Left lobe of liver (tissue), 2 donors: ENCODE measurements at places on chromosomes 3 and 15.

- DNase-seq, result no peak
Observed at GRCh38 chr15:52529341-52529924, 753 bp upstream of the MYO5A start.

DNA sequence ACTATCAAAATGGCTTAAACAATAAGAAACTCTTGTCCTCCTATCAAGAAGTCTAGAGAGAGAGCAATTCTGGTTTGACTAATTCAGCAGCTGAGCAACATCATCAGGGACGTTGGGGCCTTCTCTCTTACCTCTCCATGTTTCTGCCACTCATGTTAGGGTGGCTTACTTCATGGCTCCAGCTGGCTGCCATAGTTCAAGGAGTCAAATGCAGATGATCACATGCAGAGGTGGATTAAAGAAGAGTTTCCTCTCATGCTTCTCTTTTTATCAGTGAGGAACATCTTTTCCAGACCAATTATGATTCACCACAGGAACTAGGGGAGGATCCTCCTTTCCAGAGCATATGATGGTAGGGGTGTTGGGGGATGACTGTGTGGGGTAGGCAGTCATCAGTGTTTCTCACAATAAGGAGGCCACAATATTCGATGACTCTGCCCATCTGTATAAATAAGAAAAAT lies 45.5 kb downstream of the NEK11 start:
- no peak for DNase-seq

DNA sequence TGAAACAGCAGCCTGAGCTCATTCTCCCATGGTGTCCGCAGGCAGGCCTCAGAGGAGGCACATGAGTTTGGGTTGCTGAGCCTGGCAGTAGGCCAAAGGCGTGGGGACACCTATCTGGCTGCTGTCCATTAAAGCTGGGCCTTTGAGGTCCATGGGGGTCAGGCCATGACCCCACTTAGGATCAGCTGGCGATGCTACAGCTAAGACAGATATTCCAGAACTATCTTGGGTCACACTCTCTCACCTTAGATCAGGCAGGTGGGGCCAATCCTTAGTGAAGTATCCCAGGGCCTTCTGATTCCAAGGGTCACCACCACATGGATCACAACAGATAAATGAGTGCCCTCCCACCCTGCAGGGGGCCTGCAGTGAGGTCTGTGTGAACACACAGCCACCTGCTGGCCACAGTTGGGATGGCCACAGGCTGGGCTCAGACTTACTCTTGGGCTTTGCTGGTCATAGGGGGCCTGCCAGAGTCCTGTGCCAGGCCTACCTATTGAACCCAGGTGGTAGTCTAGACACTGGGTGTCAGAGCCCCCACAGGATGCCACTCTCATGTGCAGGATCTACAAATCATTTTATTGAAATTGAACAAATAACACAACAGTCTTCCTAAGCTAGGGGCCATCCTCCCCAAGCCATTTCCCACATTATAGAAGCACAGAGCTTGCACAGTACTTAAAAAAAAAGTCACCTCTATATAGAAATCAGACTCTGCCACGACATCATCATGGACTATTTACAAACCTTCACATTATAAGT lies 2.0 kb upstream of the HYAL2 start:
- peak; percentile 78 for DNase-seq

DNA sequence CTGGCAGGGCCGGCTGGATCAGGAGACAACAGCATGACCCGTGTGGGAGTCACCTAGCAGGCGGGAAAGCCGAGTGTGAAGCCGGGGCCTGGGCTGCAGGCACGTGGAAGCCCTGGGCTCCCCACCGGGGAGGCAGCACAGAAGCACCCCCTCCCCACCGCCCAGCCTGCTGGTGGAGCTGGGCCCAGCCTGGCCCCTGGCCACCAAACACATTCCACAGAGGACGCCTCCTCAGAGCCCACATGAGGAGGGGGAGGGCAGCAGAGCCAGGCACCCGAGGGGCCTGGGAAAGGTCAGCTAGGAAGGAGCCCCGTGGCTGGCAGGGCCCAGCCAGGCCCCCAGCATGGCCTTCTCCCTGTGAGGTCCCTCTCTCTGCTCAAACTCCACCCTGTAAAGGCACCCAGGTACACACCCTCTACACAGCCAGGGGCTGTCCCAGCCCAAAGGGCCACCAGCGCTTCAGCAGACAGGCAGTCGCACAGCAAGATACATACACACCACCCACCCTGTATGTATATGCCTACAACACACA lies 4.5 kb downstream of the PLXNB1 start:
- DNase-seq, result no peak

DNA sequence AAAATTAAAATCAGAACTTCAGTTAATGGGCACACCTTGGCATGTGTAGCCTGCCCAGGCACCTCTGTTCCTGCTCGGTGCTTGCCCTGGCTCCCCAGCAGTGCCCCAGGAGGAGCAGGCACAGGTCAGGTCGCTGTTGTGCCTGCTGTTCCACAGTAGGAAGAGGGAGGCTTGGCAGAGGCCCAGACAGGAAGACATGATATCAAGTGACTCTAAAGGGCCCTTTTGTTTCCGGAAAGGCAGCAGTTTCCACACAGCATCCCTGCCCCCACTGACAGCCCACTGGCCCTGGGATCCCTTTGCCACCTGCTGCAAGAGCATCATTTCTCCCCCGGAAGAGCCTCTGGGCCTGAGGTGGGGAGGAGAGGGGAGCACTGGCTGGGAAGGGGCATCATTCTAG lies 40.5 kb upstream of the HES1 start:
- peak; percentile 69 for DNase-seq

GRCh38 chr3:186044968-186045367 lies 63.9 kb downstream of the ETV5 start:
- DNase-seq, result no peak

- DNase-seq, result peak; percentile 84
Observed at GRCh38 chr15:84982301-84982920, 755 bp downstream of the PDE8A start.

DNA sequence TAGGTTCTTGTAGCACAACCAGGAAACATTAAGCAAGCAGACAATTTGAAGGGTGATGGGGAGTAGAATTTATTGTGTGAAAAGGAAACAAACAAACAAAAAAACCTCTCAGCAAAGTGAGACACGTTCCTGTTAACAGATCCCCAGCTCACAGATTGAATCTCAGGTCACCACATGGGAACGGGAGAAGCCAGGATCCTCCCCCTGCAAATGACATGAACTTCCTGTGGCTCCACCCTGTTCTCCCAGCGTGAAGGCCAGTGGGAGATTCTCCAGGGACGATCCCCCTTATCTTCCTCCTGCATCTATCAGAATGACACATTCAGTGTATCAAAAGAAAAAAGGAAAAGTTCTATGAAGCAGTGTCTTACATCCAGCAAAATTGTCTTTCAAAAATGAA lies 1488.1 kb downstream of the OTOL1 start:
- no peak for DNase-seq

- DNase-seq, result no peak
Observed at GRCh38 chr3:173913397-173913796, 515.9 kb downstream of the NLGN1 start.

GRCh38 chr3:5045961-5046360 lies 66.7 kb downstream of the BHLHE40 start:
- no peak for DNase-seq

GRCh38 chr3:51716805-51717204 lies 9.9 kb downstream of the GRM2 start:
- DNase-seq, result peak; percentile 28

- DNase-seq, result no peak
Observed at GRCh38 chr3:28286595-28286994, 45.2 kb downstream of the CMC1 start.

DNA sequence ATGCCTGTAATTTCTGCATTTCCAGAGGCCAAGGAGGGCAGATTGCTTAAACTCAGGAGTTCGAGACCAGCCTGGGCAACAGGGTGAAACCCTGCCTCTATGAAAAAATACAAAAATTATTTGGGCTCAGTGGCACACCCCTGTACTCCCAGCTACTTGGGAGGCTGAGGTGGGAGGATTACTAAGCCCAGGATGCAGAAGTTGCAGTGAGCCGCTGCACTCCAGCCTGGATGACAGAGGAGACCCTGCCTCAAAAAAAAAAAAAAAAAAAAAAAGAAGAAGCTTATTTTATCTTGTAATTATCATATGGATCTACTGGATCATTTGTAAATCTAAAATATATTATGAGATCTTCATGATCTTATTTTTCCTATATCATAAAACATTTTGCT lies 84.1 kb downstream of the PPCDC start:
- DNase-seq, result no peak

DNA sequence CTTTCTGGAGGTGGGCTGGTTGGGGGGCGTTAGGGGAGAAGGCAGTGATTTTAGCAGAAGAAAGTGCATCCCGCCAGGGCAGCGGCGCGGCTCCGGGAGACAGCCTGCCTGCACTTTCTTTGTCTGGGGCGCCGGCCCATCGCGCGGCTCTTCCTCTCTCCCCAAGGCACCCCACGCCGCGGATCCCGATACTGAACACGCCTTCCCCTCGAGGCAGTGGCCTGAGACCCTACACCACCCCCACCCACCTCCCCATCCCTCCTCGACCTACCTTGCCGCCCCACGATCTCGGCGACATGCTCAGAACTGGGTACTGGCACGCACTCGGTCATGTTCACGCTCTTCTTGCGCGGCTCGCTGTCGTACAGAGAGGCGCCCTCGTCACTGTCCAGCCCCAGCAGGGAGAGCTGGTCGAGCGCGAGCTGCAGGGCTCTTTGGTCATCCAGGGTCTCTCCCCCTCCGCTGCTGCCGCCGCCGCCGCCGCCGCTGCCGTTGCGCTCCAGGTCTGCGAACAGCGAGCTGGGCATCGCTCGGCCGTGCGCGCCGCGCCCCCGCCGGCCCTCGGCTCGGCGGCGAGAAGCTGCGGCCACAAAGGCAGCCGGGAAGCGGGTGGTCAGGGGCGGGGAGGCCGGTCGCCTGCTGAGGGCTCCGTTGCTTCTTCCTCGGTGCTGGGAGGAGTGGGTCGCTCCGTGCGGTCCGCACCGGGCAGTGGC lies 483 bp downstream of the MEX3B start:
- peak; percentile 47 for DNase-seq

GRCh38 chr15:25065286-25065685 lies 110.5 kb downstream of the SNRPN start:
- DNase-seq, result no peak
